ENCODE measurements at places on chromosomes 7 and 10.

GRCh38 chr10:105150259-105150880 is 509.3 kb downstream of the SORCS3 start:
- no peak for DNase-seq

DNA sequence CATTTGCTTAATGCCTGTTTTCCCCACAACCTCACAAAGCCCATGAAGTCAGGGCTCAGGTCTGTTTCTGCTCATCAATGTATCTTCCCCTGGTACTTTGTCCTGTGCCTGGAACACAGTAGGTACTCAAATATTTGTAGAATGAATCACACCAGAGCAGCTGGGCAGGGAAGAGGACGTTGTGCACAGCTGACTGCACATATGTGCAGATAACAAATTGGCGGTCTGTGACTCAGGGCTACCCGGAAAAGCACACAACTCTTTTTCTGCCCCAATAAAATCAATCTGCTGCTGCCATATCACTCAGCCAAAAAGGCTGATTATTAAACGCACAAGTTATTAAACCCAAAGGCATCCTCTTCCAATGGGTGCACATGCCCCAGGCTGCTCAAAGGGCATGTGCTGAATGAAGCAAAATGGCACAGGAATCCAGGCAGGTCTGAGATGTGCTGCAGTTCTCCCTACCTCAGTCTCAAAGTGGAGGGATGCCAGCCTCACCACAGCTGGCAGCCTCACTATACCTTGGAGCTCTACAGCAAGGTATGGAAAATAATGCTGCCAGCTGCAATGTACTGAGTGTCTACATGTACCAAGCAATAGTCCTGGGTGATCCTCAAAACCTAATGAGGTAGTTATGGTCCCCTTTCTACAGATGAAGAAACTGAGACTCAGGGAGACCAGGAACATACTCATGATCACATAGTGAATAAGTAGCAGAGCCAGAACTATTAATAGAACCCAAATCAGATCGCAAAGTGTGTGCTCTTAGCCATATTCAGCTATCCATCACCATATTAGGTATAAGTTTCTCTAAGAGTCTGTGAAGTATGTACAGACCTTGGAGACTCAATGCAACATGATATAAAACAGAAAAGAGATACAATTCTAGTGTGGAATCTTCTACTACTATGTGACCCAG is 43.4 kb downstream of the SORBS1 start:
- no peak for DNase-seq

DNA sequence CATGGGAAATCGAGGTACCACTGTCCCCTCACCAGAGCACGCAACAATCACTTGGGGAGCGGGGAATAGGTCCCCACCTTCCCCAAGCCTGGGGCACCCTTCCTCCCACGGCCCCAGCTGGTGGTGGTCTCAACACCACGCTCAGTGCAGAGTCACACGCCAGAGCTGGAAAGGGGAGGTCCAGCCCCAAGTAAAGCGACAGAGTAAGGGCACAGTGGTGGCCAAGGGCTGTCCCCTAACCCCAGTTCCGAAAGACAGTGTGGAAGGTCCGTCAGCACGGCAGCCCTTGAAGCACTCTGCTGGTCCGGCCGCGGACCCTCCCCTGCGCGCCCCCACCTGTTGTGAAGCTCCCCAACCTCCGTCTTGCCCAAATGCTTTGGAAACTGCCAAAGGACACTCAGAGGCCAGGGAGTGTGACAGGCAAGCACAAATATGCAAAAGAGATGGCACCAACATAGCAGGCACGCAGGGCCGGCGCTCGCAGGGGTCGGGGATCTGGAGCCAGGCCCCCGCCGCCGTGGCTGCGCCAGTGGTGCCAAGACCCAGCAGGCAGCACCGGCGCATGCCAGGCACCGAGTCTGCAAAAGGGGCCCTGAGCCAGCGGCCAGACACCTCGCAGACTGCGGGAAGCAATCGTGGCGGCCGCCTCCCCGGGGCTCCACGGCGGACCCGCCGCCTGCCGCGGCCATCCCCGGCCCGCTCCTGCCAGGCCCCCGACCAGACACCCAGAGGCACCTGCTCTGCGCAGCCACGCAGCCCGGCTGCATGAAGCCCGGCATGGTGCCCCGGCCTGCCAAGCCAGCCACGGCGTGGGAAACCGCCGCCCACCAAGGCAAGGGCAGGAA is 51.6 kb upstream of the SRRM3 start:
- no peak for DNase-seq

DNA sequence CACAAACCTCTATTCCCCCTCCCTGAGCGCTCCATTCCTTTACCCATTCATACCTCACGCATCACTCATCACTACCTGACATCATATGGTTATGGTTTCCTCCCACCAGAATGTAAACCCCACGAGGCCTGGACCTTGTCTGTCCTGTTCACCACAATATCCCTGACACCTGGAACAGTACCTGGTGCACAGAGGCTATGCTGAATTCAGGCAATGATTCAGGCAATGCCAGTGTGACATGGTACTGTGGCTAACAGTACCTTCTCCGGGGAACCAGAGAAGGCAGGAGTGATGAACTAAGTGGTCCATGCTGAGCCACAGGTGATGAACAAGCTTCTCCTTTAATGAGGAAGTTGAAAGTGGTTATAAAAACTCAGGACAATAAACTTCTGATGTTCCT is 202.5 kb upstream of the PLXNA4 start:
- no peak for DNase-seq

DNA sequence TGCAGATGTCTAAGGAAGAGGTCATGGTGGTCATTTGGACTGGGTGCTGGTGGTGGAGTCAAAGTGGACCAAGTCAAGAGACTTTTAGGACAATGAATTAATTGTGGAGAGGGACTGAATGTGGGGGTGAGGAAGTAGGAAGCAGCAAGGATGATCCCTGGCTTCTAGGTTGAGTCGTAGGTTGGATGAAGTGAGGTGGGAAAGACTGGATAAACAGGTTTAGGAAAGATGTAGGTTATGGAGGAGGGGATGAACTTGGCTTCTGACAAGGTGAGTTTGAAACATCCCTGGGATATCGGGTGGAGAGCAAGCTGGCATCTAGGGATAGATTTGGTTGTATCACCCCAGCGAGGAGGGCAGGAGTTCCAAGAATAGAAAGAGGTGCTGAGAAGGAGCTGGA is 7.6 kb downstream of the SEMA4G start:
- DNase-seq = no peak

GRCh38 chr10:84138478-84139125 is 707 bp upstream of the GHITM start:
- DNase-seq = no peak

GRCh38 chr7:1972744-1973143 is 260.0 kb downstream of the MAD1L1 start:
- DNase-seq = no peak

DNA sequence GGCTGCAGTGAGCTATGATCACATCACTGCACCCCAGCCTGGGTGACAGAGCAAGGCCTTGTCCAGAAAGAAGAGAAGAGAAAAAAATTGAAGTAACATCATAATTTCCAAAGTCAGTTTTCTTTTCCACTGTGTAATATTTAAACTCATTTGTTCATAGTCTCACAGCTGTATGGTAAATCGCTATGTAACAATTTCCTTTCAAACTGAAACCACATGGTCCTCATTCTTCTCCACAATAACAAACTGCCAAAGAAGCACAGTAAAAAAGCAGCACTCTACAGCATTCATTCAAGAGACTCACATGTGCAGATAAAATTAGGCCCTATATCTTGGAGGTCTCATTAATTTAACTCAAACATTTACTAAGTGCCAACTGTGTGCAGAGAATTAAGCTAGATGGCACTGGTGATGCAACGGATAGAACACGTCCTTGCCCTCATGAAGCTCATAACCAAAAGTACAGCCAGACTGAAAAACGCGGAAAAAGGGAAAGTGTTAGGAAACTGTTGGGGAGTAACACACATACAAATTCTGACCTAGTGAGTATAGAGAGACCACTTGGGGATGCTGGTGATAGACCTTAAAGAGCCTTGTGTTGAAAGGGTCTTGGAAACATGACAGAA is 174.0 kb upstream of the KCTD7 start:
- no peak for DNase-seq

DNA sequence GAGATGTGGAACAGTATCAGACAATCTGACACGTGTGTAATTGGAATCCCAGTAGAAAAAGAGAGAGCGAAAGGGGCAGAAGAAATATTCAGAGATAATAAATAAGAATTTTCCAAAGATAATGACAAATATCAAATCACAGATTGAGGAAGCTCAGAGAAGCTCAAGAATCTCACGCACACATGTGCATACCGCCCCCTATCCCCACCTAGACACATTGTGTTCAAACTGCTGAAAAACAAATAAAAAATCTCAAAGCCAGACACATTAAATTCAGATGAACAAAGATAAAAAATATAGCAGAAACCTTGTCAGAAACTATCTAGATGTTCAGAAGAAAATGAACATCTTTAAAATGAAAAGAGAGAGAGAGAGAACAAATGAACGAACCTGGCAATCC is 17.2 kb downstream of the SFR1 start:
- DNase-seq = peak; percentile 35
